Stimulated activated CD4-positive, alpha-beta T cell treated with anti-CD3 and anti-CD28 coated beads, Interleukin-2, amount 100 ng/mL, for 4 hours (primary cell): ENCODE measurements at places on chromosomes 7 and 10.

- no peak for DNase-seq
Observed at GRCh38 chr10:84243759-84244158, 1.1 kb upstream of the RGR start.

- DNase-seq: no peak
Observed at GRCh38 chr7:2725178-2726105, 37.4 kb downstream of the AMZ1 start.

- no peak for DNase-seq
Observed at GRCh38 chr10:120365872-120366271, 91.2 kb upstream of the PLPP4 start.

DNA sequence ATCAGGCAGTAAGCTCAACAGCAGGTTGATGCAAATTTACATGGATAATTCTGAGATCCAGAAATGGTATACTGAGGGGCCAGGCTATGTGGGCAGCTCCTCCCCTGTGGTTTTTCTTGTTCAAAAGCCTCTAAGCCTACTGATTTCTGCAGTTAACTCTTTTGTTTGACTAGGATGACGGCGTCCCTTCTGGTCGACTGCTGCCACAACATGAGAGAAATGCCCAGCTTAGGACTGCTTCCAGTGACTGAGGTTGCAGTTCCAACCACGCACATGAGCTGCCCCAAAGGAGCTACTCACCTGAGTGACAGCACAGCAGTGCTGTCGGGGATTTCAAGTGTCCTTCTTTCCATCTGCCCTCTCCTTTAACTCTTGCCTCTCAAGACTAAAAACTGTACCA, 973.0 kb upstream of the GHITM start:
- no peak for DNase-seq

GRCh38 chr10:92575961-92576360, 2.1 kb upstream of the IDE start:
- no peak for DNase-seq

DNA sequence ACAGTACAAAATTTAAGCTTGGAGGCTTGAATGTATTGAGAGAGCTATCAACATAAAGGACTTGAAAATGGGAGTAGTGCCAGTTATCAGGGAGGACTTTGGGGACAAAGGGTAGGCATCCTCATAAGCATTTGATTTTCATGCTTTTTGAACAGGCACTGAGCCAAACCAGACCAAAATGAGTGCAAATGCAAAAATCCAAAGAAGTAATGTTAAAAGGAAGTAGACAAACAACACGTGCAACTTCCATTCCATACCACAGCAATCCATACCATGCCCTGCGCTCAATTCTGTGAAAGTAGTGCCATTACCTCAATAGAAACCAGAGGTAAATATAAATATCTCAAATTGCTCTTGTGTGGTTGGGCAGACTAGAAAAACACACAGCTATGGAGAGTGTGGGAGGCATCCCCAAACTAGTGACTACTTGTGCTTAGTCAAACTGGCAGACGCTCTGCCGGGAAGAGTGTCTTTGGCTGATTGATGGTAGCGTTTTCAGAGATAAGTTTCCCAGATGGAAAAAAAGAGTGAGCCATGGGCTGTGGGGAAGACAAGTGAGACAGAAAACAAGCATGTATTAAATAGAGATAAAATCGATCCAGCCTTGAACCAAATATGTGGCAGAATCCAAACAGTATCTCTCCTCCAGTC, 161.5 kb downstream of the CREB5 start:
- no peak for DNase-seq

- DNase-seq: no peak
Observed at GRCh38 chr10:43264965-43265798, 1.7 kb downstream of the RASGEF1A start.

DNA sequence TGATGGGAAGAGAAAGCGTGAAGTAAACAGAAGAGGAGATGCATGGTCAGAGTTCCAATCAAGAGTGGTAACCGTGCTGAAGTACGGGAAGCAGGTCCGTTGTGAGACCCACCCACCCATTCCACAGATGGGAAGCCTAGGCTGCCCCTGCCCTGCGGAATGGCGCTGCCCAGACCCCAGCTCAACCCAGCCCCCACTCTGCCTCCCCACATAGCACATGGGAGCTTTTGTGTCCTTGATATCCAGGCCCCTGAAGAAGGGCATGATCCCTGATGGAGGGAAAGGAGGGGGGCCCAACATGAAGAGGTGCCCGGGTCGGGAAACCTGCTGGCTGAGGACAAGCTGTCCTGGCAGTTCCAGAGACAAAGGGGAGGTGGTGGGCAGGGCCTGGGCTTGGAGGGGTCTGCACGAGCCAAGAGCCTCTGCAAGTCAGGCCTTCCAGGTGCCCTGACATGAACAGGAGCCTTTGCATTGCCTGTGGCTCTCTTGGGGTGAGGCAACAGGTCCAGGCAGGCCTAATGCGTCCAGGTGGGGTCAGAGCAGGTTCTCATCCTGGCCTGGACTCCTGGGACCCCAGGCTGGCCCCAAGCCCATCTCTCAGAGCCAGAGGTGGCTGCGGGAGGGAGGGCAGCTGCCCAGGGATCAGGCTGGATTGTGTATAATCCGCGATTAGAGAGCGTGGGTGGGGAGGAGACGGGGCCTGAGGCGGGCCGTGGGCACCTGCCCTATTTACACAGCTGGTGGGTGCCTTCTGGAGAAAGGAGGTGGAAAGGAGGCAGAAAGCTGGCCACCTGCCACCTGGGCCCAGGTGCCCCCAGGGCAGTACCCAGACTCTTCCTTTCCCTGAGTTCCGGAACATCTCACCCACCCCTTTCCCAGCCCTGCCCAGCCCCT, 23.5 kb downstream of the YKT6 start:
- DNase-seq: no peak

DNA sequence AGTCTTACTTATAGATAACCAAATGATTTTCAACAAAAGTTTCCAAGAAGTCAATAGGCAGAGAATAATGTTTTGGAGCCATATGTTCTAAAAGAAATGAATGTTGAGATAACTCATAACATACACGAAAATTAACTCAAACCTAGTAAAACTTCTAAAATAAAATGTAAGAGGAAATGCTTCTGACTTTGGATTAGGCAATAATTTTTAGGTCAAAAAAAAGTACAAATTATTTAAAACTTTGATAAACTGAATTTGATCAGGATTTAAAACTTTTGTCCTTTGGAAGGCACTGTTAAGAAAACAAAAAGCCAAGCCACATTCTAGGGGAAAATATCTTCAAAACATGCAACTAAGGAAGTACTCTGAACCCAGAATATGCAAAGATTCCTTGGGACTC, 148.2 kb upstream of the GPR22 start:
- no peak for DNase-seq
